Stimulated activated CD4-positive, alpha-beta T cell treated with anti-CD3 and anti-CD28 coated beads, Interleukin-1b, Interleukin-23, amount 100 ng/mL, for 1 hour (primary cell): ENCODE measurements at places on chromosomes 4 and X.

DNA sequence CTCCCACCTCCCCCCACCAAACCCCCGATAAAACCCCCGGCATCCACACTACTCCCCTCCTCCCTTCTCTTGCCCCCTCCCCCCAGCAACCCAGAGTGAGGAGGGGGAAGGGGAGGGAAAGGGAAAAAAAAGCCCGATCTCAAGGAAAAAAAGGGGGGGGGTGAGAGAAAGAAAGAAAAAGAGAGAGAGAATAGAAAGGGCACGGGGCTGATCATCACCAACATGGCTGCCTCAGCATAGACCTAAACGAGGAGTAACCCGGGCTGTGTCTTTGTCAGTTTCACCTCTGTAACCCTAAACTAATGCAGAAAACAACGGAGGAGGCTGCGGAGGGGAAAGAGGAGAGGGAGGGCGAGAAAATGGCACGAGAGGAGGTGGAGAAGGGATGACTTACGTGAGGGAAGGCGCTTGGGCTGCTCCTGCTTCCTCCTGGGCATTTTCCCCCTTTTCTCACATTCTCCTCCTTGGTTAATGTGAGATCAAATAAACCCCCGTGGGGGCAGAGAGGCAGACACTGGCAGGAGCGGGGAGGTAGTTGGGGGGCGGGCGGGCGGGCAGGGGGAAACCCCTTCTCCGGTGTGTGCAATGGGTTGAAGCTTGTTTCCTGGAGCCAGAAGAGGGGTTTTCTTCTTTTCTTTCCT lies 532 bp downstream of the ZNF827 start:
- no peak for DNase-seq

GRCh38 chr4:48224606-48225005 lies 45.0 kb downstream of the TEC start:
- DNase-seq, result no peak

DNA sequence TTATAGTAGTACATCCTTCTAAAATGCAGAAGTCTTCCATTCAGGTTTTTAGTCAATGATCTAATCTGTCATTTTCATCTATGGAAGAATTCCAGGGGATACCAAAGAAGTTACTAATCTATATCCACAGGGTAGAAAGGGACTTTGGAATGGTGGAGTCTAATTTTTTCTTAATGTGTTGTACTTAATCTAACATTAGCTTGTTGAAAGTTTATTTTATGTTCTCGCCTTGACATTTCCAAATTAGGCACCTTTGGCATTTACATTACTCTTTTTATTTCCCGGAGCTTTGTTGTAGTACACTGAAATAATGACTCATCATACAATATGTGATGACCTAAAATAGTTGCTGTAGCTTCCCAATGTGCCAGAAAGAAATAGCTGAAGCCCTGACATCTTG lies 91.5 kb downstream of the HTR2C start:
- DNase-seq, result no peak

GRCh38 chr4:74218201-74218600 lies 60.3 kb downstream of the MTHFD2L start:
- no peak for DNase-seq

GRCh38 chr4:1592068-1592708 lies 91.9 kb downstream of the FAM53A start:
- DNase-seq, result no peak

- DNase-seq, result no peak
Observed at GRCh38 chr4:54843106-54843505, 185.3 kb downstream of the KIT start.

GRCh38 chr4:42905591-42905990 lies 13.1 kb downstream of the GRXCR1 start:
- DNase-seq, result no peak
